ENCODE measurements at places on chromosomes 4 and X. TPM values are rescaled to one million over a fixed set of nuclear protein-coding genes. Genes with fewer than 3 reads are reported as not detected.

Gene FATE1
- total RNA-seq = not detected

Gene RPA4
- 0.31 TPM for total RNA-seq

Gene DACH2
- not detected for total RNA-seq

Gene GAGE10
- not detected for total RNA-seq

Gene CTAG1A
- not detected for total RNA-seq

All from naive thymus-derived CD8-positive, alpha-beta T cell (primary cell).